ENCODE measurements at places on chromosomes 16 and 17. TPM values are rescaled to one million over a fixed set of nuclear protein-coding genes. Genes with fewer than 3 reads are reported as not detected.

The SOX15 gene
- polyA plus RNA-seq, result not detected

The ANKS4B gene
- polyA plus RNA-seq, result not detected

The MAPT gene
- polyA plus RNA-seq, result 0.12 TPM

DNA sequence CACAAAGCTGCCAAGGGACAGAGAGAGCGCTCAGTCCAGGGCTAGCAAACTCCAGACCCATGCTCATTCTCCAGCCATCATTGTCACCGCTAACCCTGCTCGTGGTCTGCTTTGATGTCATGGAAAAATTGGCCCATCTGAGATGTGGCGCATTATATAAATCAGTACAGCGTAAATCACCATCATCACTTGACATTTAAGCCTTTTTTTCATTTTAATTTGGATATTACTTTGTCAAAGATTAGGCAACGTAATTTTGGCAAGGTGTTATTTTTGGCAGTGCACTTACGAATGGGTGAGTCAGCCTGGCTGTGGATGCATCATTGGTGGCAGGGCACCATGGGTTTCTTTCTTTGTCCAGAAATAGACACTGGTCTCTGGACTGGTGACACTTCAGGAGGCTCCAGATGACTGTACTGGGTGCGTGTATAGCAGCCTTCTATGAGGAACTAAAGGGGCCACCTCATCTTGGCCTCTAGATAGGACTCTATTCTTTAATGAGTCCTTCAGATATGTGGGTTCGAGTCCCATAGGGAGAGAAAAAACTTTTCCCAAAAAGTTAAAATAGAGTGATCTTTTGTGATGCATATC is 166.3 kb downstream of the MSI2 start:
- no peak for DNase-seq

The FAM117A gene
- polyA plus RNA-seq, result 59.0 TPM
